ENCODE measurements at places on chromosomes 13 and 19.
A peak's percentile ranks its signal among the peaks of the same experiment; 100 is the strongest.

- no peak for DNase-seq
Measured at GRCh38 chr13:26320766-26321165, 66.8 kb downstream of the CDK8 start.

DNA sequence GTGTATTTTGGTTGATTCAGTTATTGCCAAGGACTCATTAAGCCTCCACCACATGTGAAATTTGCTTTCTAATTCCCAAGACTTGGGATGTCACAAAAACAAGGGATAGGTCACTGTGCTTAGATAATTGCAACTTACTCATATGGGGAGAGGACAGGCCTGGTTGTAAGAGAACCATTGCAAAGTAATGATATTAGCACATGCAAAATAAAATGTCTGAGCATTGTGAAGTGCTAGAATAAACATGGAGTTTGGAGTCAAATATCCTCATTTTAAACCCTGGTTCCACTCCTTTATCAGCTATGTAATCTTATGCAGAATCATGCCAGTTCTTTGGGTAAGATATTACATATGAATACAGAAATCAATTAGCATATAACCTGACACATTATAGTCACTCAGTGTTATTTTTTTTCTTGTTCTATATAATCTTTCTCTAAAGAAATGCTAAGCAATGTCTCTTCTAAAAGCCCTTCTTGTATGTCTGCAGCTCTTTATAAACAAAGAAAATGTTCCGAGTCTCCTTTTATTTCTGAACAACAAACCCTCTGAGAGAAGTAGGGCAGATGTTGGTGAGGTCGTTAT lies 5.5 kb downstream of the CBY2 start:
- no peak for DNase-seq

DNA sequence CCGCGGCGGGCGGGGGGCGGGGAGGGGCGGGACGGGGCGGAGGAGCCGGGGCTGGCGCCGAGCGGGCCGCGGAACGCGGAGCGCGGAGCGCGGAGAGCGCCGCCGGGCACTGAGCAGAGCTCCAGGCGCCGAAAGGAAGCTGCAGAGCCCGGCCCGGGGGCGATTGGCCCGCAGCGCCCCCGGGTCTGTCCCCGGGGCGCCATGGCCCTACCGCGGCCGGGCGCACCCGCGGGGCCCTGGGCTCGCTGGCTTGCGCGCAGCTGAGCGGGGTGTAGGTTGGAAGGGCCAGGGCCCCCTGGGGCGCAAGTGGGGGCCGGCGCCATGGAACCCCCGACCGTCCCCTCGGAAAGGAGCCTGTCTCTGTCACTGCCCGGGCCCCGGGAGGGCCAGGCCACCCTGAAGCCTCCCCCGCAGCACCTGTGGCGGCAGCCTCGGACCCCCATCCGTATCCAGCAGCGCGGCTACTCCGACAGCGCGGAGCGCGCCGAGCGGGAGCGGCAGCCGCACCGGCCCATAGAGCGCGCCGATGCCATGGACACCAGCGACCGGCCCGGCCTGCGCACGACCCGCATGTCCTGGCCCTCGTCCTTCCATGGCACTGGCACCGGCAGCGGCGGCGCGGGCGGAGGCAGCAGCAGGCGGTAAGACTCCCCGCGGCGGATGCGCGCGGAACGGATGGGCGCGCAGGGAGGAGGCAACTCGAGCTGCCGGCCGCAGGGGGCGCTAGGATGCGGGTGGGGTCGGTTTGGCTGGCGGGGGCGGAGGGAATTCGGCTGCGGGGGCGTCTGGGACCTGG lies at the start of gene PDE4A:
Gene PDE4A, plus strand, starts transcription at position 95 of the 796 bp plus-strand sequence. Its CDS starts 227 bp downstream, at position 322.
- peak; percentile 75 for DNase-seq

DNA sequence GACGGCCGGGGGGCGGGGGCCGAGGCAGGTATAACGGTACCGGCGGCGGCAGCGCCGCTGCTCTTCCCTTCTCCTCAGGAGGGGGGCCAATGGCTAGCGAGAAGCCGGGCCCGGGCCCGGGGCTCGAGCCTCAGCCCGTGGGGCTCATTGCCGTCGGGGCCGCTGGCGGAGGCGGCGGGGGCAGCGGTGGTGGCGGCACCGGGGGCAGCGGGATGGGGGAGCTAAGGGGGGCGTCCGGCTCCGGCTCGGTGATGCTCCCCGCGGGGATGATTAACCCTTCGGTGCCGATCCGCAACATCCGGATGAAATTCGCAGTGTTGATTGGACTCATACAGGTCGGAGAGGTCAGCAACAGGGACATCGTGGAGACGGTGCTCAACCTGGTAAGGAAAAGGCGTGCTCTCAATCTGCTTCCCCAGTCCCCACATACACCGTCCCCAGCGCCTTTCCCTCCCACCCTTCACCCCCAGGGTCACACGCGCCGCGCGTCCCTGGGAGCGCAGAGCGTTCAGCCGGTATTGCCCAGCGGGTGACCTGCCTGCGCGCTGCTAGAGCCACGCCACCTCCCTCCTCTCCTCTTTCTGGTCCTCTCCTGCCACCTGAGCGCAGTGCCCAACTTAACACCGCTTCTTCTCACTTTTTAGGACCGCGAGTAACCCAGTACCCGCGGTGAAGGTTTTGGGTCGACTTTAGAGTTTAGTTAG lies 814 bp downstream of the NBEA start:
- peak; percentile 34 for DNase-seq

DNA sequence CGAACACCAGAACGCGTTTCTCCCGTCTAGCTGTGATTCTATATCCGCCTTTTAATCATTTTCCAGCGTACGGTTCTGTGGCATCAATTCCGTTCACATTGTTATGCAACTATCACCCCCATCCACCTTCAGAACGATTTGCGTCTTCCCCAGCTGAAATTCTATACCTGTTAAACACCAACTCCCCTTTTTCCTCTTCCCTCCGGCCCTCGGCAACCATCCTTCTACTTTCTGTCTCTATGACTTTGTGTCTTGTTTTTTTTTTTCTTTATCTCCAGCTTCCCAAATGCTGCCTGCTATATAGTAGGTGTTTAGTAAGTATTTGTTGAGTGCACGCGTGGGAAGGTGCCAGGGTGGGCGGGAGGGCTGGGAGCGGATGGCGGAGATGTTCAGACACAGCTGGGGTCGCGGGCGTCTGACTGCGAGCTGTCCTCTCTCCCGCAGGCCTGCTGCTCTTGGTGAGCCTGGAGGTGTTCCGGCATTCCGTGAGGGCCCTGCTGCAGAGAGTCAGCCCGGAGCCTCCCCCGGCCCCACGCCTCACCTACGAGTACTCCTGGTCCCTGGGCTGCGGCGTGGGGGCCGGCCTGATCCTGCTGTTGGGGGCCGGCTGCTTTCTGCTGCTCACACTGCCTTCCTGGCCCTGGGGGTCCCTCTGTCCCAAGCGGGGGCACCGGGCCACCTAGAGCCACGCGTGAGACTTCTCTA lies 20.2 kb downstream of the CACNG6 start:
- no peak for DNase-seq

DNA sequence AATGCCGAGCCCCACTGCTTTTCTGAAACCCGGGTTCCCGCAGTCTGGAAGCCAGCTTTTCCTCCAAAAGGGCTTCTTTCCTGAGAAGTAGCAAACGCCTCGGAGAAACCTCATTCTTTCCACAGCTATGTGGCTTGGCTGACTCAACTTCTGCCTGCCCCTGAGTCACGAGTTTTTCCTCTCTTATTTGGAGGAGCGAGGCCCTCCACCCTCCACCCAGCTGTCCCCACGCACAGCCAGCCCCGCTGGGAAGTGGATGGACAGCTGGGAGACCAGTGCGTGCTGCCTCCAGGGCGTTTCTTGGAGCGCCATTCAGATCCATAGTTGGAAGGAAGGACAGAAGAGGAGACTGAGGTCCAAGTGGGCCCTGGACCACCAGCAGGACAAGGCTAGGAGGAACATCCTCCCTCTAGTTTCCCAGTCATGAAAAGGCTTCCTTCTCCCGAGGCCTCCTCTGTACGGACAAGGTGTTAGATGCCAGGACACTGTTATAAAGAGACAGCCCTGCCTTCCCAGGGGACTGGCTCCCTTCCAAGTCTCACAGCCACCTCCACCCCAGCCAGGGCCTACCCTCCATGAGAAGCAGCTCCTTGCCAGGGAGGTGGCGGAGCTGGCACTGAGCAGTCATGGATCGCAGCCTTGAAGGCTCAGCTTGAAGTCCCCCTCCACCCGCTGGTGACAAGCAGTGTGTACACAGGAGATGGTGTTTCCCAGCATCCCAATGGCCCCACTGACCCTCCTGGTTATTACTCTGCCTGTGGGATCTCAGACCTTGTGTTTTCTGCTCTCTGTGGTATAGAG lies 2.5 kb upstream of the PLEKHF1 start:
- DNase-seq, result no peak

GRCh38 chr19:44557933-44558332 lies 28.5 kb upstream of the CEACAM20 start:
- no peak for DNase-seq

DNA sequence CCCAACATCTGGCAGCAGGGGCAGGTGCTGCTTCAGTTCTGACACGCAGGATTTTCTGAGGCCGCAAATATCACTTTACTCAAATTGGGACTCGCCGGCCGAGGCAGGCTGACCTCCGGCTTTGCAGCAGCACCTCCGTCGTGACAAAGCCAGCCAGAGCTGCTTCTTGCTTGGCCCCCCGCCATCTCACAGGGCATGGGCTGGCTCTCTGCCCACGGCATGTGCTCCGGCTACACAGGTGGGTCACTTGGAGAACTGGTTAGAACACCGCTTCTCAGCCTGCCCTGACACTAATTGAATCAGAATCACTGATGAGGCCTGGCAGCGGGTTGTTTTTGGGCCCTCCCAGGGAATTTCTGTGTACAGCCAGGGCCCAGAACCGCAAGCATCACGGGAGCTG lies 112.3 kb downstream of the SLC7A1 start:
- DNase-seq, result no peak

- no peak for DNase-seq
Measured at GRCh38 chr19:44847144-44848035, 1.3 kb downstream of the NECTIN2 start.

DNA sequence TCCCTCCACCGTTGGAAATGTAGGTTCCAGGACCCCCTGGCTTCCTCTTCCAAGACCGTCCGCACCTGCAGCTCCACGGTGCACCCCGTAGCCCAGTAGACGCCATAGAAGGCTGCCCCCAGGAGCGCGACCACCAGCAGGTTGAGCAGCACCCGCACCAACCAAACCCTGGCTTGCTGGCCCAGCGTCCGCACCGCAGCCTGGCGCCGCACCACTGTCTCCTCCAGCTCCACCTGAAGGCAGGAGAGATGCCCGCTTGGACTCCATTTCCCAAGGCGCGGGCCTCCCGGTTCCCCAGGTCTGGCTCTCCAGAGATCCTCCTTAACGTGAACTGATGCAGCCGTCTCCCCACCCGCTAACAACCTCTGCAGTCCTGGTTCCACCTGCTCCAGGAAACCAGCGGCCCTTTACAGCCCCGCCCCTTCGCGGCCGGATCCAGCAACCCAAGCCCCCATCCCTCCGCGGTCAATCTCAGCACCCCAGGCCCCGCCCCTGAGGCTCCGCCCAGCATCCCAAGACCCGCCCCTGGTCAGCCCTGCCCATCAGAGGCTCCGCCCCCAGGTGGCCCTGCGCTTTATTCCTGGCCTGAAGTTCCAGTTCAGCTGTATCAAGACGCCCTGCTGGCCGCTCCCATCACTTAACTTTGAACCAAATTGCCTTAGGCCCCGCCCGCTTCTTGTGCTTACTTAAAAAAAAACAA lies 5.0 kb upstream of the LENG1 start:
- peak; percentile 70 for DNase-seq

- no peak for DNase-seq
Measured at GRCh38 chr19:35290381-35291127, 1.4 kb upstream of the MAG start.

DNA sequence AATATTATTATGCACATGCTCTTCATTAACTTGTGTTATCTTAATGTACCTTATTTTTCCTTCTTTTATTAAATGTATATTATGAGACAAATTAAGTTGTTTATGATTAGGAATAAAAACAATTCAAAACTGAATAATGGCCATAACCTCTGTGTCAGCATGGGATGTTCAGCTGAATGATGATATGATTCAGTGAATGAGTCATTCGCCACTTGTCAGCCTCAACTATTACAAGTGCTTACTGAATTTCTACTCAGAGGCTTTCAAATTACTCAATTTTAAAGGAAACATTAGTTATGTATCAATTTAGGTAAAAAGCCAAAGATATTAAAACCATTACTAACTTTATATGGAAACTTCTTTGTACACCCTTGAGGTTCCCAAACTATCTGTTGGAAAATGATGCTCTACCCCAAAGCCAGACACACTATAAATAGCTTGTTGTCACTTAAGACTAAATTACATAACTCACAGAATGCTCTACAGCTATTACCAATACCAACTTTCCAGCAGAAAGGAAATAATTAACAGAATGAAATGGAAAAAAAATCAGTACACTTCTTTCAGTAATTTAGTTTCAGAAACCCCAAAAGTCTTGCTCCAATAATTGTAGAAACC lies 14.4 kb downstream of the LIG4 start:
- no peak for DNase-seq

DNA sequence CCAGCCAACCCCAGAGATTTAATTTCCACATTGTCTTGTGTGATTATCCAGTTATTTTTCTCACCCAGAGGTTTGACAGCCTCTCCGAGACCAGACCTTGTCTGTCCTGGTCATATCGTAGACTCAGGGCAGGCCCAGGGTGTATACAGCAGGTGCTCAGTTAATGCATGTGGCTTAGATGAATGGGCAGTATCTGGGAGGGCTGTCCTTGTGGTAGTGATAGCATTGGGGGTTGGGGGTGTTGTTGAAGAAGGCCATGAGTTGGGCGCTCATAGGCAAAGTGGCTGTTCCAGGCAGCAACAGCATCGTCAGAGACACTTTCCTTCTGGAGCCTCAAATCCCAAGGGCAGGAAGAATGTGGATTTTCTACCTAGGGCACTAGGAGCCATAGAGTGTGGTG lies 16.9 kb downstream of the MAST3 start:
- no peak for DNase-seq

- no peak for DNase-seq
Measured at GRCh38 chr13:93867481-93867880, 612.0 kb downstream of the DCT start.

DNA sequence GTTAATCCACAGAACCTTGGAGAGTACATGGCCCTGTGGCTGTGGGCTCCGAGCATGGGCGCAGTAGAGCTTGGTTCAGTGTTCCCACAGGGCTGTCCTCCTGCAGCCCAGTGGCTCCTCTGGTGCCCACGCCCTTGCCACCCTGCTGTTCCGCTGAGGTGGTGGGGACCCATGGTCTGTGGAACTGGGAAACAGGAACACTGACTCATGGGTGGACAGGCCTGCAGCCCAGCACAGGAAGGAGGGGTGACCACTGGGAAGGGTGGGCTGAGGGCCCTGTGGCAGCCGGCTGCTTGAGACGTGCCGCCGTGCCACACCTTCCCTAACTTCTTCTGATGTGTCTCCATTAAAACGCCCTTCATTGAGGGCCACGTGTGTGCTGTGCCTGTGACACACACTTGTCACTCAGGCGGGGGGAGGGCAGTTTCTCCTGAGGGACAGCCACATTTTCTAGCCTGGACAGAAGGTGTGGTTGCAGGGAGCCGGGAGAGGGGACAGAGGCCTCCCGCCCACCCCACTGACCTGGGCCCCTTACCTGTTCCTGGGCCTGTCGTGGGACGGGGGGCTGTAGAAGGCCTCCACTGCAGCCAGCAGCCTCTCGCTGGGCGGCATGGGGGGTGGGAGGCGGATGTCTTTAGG lies 21.1 kb downstream of the CHERP start:
- no peak for DNase-seq

DNA sequence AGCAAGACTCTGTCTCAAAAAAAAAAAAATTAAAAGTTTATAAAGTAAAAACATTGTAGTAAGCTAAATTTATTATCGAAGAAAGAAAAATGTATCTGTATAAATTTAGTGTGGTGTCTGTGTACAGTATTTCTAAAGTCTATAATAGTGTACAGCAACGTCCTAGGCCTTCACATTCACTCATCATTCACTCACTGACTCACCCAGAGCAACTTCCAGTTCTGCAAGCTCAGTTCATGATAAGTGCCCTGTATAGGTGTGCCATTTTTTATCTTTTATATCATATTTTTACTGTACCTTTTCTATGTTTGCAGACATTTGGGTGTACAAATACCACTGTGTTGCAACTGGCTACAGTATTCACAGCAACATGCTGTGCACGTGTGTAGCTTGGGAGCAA lies 118.1 kb downstream of the TNFRSF19 start:
- no peak for DNase-seq

All from common myeloid progenitor, CD34-positive (primary cell).